ENCODE measurements at places on chromosomes 13 and 19.

DNA sequence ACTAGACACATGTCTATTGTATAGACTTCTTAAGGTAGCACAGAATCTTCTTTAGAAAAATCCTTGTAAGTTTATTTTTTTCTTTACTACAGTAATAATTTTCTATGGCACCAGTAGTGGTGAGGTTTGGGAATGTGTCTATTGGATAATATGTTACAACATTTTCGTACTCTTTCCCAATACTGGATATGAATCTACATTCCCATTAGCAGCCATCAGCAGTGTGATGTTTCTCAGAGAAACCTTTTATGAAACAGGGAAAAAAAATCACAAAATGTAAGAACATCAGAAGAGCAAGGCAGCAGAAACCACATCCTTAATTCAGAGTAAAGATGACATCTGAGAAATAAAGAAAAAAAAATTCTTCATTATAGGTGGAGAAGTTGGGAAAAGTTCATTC is 83.3 kb downstream of the POSTN start:
- no peak for DNase-seq

DNA sequence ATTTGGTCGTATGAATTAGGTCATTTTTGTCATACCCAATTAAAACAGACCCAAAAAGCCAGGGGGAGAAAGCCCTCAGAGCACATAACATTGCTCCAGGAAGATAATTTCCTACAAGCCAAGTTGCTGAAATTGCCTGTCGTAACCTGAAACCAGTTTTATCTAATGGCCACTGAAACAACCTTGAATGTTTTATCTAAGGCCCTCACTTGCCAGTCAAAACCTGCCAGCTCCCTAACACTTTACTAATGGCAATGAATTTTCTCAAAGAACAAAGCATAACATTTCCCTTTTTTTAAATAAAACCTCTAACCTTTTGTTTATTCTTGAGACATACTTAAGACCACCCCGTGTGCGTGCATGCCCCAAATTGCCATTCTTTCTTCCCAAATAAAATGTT is 496.2 kb upstream of the KLHL1 start:
- DNase-seq: no peak

GRCh38 chr19:49487277-49488045 is at the start of gene RPL13A:
TSS of gene RPL13A (plus strand) at chr19:49487608. CDS start at chr19:49487630, 22 bp downstream.
- DNase-seq: peak; percentile 100

- peak; percentile 33 for DNase-seq
Measured at GRCh38 chr13:38582133-38582532, 104.7 kb upstream of the FREM2 start.

DNA sequence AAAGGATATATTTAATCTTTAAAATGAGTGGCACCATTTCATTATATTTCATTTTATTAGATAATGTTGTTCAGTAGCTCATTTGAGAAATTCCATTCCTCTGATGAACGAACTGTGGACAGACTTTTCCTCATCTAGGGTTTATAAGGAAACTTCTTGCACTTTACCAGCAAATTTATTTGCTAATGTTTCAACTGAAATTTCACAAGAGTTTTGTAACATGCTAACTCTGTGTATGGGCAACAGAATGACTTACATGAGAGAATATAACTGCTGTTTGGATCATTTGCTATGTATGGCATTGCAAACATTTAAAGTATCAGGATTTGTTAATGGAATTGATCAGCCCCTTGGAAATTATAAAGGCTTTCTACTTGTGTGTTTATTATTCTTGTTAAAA is 3.7 kb upstream of the IRS2 start:
- no peak for DNase-seq

DNA sequence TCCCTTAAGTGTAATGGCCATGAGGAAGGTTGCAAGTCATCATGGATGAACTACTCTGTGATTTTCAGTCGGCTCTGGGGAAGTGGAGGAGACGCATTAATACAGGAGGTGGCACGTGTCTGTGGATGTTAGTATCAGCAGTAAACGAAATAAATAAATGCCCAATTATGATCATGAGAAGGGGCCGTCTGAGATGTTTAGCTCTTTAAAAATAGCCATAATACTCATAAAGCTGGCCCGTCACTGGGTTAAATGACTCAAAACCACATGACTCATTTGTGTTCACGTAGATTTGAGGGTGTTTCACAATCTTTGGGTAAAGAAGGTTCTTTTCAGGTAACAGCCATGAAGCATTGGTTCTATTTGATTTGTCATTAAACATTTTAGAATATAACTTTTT is 620.6 kb downstream of the GPC6 start:
- DNase-seq: no peak

- DNase-seq: no peak
Measured at GRCh38 chr19:48784527-48784926, 26.3 kb downstream of the BCAT2 start.

GRCh38 chr19:54572696-54573311 is 786 bp upstream of the LILRA2 start:
- peak; percentile 18 for DNase-seq

DNA sequence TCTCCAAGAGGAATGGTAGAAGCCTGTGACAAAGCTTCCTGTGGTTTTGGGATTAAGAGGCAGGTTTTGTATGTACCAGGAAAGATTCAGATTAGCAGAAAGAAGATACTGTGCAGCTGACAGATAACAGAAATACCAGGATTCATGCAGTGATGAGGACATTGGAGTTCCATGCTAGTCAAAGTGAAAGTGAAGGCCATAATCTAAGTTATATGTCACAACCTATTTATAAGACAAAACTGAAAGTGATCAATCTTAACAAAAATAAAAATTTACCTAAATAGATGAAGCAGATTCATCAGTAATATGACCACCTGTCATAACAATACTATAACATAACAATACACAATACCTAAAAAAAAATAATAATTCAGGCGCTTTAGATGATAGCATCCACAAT is 1305.2 kb upstream of the PCDH9 start:
- no peak for DNase-seq

GRCh38 chr19:4083677-4084546 is 17.2 kb upstream of the ZBTB7A start:
- peak; percentile 64 for DNase-seq

- DNase-seq: no peak
Measured at GRCh38 chr13:77599351-77599750, 63.8 kb downstream of the SCEL start.

DNA sequence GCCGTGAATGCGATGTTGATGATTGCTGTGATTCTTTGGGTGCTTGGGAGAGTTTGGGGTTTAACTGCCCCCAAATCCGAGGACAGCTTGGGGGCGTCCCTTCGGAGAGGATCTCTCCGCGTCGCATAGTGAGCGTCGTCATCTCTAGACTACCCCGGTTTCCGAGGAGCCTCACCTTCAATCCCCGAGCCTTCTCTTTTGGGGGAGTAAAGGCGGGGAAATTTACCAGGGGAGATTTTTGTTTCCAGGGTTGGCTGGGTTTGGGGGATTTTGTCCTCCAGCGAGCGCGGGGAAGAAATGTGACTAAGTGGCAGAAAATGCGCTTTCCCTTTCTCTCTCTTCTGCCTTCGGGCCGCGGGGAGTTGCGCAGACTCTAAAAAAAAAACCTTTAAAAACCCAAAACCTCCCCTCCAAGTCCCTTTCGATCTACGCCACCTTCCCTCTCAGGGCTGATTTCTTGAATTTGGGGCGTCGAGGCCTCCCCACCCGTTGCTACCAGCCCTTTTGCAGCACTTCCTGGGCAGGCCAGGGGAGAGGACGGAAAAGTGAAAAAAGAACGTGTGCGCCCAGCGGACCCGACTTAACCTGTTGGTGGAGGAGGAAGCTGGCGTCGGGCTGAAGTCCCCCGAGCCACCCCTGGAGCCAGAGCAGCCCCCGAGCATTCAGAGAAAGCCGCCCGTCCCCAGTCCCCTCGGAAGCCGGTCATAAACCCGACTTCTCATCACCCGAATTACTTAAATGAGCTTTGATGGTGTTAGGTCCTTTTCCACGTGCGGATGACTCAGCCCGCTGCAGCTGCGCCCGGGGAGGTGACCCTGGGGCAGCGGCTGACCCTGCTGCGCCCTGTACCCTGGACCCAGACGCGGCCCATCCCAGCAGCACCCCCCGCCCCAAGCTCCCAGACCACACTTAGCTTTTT is 17.7 kb downstream of the NFIX start:
- DNase-seq: no peak

- no peak for DNase-seq
Measured at GRCh38 chr13:52600666-52601065, 41.6 kb upstream of the HNRNPA1L2 start.

- no peak for DNase-seq
Measured at GRCh38 chr19:3868770-3869456, at the start of gene ZFR2. TSS of gene ZFR2 (minus strand) at chr19:3869038. CDS start at chr19:3869017, 21 bp downstream.

- DNase-seq: no peak
Measured at GRCh38 chr19:21398851-21399250, 1.9 kb downstream of the ZNF493 start.

DNA sequence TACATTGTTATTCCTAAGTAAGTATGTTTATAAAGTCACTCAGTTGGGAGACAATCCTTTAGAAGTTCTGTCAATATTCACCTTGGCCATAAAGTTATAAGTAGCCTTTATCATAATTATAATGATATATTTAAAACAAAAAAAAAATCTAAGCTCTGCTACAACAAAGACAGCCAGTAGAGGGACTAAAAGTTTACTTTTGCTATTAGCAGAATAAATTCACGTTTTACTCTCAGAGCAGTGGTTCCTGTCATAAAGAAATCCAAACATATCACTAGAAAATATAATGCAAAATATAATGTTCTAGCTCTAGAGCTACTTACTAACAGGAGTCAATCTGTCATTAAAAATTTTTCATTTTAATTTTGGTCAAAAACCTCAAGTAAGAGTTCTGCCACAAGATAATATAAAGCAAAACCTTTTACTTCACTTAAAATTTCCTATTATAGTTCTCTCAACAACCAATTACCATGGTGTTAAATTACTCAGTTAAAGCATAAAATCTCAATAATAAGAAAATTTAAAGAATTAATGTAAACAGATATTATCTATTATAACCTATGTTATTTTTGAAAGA is 17.7 kb downstream of the INTS6 start:
- no peak for DNase-seq

DNA sequence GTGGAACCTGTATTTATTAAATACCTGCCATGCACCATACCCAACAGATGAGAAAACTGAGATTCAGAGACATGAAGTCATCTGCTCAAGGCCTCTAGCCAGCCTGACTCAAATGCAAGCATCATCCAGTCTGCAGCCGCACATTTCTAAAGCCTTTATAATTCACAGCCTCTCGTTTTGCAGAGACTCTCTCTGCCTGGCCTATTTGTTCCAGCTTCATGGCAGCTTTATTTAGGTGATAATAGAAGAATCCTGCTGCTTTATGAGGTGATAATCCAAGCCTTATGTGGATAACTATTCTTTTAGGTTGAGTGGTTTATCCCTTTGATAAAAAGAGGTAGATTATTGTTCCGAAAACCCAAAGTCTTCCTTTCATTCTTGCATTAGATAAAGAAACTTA is 58.4 kb downstream of the OXGR1 start:
- DNase-seq: no peak

- no peak for DNase-seq
Measured at GRCh38 chr19:49543032-49543431, 15.2 kb downstream of the RCN3 start.

DNA sequence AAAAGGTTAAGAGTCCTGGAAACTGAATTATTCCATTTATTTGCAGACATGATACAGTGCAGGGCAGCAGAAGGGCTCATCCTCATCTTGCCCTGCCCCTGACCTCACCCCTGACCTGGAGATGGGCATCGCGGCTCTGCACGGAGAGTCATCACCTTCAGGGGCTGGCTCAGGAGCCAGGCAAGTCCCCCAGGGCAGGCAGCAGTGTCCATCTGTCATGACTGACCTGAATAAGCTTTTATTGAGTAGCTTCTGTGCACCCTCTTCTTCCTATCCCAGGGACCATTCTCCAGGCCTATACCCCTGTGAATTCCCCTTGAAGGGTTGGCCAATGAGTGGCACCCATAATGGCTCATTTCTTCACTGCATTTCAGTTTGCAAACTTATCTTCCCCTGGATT is 484.2 kb downstream of the ZNF536 start:
- no peak for DNase-seq

DNA sequence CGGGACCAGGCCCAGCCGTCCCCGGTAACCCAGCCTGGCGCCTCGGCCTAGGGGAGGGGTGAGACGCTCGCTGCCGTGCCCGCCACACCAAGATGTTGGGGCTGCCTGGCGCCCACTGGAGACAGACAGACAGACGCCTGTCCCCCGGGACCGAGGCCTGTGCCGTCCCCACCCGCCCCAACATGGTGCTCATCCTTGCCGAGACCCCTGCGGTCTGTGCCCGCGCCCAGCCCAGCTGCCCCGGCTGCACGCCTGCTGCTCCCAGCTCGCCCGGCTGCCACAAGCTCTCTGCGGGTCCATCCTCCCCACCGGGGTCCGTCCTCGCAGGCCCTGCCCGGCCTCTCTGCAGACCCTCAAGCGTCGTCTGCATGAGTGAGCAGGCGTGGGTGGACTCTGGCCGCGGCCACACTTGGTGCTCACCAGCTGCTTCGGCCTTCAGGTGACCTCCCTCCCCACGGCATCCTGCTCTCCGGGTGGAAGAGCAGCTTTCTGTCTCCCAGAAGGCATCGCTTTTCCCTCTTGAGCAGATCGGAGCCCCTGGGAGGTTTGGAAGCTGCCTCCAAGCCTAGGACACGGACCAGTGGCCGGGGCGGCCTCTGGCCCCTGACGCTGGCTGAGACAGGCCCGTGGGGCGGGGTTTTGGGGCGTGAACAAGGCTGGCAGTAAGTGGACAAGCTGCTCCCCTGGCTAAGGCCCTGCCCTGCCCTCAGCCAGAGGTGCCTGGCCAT is 6.7 kb upstream of the TMPRSS9 start:
- no peak for DNase-seq

DNA sequence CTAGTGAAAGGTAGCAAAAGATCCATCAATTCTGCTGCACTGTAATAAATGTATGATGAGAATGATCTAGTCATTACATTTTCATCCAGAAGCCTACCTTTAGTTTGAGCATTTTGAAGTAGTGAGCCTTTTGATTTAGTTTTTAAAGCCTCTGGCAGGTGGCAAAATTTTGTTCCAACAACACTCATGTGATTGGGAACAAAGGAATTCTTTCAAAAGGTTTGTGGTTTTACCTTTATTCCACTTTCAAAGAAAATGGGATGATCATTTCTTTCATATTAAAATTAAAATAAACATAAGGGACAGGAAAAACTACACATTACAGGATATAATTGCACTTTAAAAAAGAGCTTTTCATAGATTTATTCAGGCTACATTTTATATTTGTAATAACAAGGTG is 260.2 kb downstream of the DACH1 start:
- DNase-seq: no peak

- DNase-seq: no peak
Measured at GRCh38 chr19:55525289-55526101, 11.4 kb downstream of the SBK2 start.

DNA sequence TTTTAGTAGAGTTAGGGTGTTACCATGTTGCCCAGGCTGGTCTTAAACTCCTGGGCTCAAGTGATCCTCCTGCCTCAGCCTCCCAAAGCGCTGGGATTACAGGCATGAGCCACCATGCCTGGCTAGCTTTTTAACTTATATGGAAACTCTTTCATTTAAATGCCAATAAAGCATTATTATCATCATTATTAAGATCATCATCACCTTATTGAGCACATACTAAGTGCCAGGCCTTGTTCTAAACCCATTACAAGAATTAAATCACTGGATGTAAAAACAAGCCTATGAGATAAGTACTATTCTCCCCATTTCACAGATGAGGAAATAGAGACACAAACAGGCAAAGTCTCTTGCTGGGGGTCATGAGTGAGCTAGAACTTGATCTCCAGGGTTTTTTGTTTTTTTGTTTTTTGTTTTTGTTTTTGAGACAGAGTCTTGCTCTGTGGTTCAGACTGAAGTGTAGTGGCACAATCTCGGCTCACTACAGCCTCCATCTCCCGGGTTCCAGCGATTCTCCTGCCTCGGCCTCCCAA is 1.3 kb downstream of the GMFG start:
- DNase-seq: no peak
